H4 (cell line): ENCODE measurements at places on chromosomes 4 and X. TPM values are rescaled to one million over a fixed set of nuclear protein-coding genes. Genes with fewer than 3 reads are reported as not detected.

GRCh38 chrX:104659005-104659744 is 93.2 kb downstream of the IL1RAPL2 start:
- DNase-seq: peak; percentile 5

- no peak for DNase-seq
Observed at GRCh38 chrX:18039023-18039422, 177.9 kb upstream of the RAI2 start.

Gene ADAM29
- not detected in 2 replicates for total RNA-seq

GRCh38 chr4:157983300-157983699 is 189.5 kb downstream of the GASK1B start:
- DNase-seq: peak; percentile 54

Gene GPRIN3
- 0.53 and 0.62 TPM in 2 replicates for total RNA-seq

Gene PHEX
- 0.85 and 1.3 TPM in 2 replicates for total RNA-seq

DNA sequence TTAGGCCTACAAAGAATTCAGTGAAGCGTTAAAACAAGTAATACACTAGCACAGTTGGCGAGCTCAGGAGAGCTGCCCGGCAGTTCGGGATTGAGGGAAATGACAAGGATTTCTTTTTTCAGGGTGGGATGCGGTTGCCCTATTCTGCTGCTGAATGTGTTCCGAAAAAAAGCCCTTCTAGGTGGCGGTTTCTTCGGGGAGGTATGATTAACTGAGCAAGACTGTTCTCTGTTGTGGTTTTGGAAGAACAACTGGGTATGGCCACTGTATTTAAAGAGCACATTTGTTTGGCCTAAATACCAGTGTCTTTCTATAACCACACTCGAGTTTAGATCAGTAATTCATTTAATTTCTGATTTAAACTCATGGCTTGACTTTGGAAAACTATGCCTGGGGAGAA is 459.7 kb upstream of the FAT1 start:
- peak; percentile 60 for DNase-seq

- DNase-seq: no peak
Observed at GRCh38 chr4:1841201-1841886, 14.6 kb downstream of the LETM1 start.

Gene GPC4
- 2.4 and 2.7 TPM in 2 replicates for total RNA-seq

Gene SH3RF1
- total RNA-seq: 2.3 and 4.0 TPM in 2 replicates

DNA sequence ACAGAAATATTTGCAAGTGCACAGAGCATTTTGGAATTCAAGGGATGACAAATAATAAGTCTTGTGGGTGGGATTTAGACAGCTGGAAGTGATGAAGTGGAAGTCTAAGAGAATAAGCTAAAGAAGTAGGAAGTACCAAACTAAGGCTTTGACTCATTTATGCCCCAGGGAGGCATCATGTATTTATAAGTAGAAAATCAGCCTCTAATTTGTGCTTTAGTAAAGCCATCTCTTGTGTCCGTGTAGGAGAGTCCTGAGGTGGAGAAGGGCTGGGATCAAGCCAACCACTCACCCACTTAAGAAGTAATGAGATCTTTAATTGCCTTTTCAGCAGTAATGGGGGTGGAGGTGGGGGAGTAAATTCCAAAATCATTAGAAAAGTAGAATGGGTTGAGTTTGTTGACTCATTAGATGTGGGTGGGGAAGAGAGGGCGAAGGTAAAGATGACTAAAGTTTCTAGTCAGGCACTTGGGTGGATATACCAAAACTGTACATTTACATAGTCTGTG is 356.7 kb downstream of the STIM2 start:
- no peak for DNase-seq

- no peak for DNase-seq
Observed at GRCh38 chr4:112927544-112927943, 121.9 kb upstream of the ANK2 start.

Gene IL1RAPL1
- 0.49 and 0.66 TPM in 2 replicates for total RNA-seq

DNA sequence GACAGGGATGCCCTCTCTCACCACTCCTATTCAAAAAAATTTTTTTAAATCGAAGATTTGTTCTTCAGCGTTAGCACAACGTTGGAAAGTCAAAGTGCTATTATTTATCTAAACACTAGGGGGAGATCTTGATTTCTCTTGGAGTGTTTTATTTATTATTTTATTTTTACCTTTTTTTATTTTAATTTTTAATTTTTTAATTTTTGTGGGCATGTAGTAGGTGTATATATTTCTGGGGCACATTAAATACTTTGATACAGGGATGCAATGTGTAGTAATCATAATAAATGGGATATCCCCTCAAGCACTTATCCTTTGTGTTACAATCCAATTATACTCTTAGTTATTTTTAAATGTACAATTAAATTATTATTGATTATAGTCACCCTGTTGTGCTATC is 37.4 kb upstream of the SLC10A4 start:
- no peak for DNase-seq
